ENCODE measurements at places on chromosomes 6 and 20. TPM values are rescaled to one million over a fixed set of nuclear protein-coding genes. Genes with fewer than 3 reads are reported as not detected.

Gene ID4
- total RNA-seq = 2.0 TPM

Gene PGM3
- total RNA-seq = 3.9 TPM

Gene PCMT1
- 413 TPM for total RNA-seq

Gene ENPP3
- not detected for total RNA-seq

Gene TCF21
- 0.41 TPM for total RNA-seq

Gene GJA10
- total RNA-seq = not detected

Gene KIF25
- 1.0 TPM for total RNA-seq

Gene NDRG3
- 12.8 TPM for total RNA-seq

Gene NUDT3
- total RNA-seq = 40.0 TPM

Gene POLR1C
- 17.3 TPM for total RNA-seq

Gene KIZ
- 39.9 TPM for total RNA-seq

Gene SYTL3
- 3.2 TPM for total RNA-seq

Gene ETV7
- total RNA-seq = not detected

Gene LTA
- total RNA-seq = not detected

Gene PHACTR3
- total RNA-seq = 0.59 TPM

Gene ALDH8A1
- total RNA-seq = 0.58 TPM

Gene NKX2-2
- not detected for total RNA-seq

Gene DUSP15
- not detected for total RNA-seq

Gene APMAP
- 27.7 TPM for total RNA-seq

Gene BCAS1
- total RNA-seq = not detected

Gene THEMIS
- not detected for total RNA-seq

Gene KCNG1
- total RNA-seq = not detected

Gene TINAG
- total RNA-seq = not detected

Gene GNAS-AS1
- total RNA-seq = not detected

Gene CD40
- total RNA-seq = 7.2 TPM

Gene CST9L
- total RNA-seq = not detected

Gene IRF4
- total RNA-seq = 0.56 TPM

Gene SLC22A2
- total RNA-seq = not detected

Gene SENP6
- total RNA-seq = 50.3 TPM

Gene DNAH8
- not detected for total RNA-seq

Gene PREX1
- 8.4 TPM for total RNA-seq

Gene OSER1
- 73.0 TPM for total RNA-seq

Gene PAK5
- not detected for total RNA-seq

Gene CTCFL
- total RNA-seq = not detected

Gene RBBP8NL
- total RNA-seq = not detected

Gene GINM1
- 39.4 TPM for total RNA-seq

Gene TMEM217
- total RNA-seq = not detected

Gene ADTRP
- total RNA-seq = not detected

Gene EYA4
- total RNA-seq = 110 TPM

Gene TCF15
- 3.6 TPM for total RNA-seq

Gene ANKRD66
- total RNA-seq = not detected

Gene DPPA5
- not detected for total RNA-seq

Gene ARG1
- total RNA-seq = not detected

Gene CFB
- total RNA-seq = 1.0 TPM

Gene UBE2C
- total RNA-seq = not detected

Gene TMEM200A
- total RNA-seq = 0.29 TPM

Gene LY6G5C
- total RNA-seq = not detected

Gene CST5
- not detected for total RNA-seq

Gene SRSF12
- total RNA-seq = 0.31 TPM

Gene DEFB132
- total RNA-seq = not detected

Gene LINC00237
- total RNA-seq = not detected

Data from gastrocnemius medialis (tissue), 4 donors.